SK-N-SH (cell line): ENCODE measurements at places on chromosomes 6 and 20.

DNA sequence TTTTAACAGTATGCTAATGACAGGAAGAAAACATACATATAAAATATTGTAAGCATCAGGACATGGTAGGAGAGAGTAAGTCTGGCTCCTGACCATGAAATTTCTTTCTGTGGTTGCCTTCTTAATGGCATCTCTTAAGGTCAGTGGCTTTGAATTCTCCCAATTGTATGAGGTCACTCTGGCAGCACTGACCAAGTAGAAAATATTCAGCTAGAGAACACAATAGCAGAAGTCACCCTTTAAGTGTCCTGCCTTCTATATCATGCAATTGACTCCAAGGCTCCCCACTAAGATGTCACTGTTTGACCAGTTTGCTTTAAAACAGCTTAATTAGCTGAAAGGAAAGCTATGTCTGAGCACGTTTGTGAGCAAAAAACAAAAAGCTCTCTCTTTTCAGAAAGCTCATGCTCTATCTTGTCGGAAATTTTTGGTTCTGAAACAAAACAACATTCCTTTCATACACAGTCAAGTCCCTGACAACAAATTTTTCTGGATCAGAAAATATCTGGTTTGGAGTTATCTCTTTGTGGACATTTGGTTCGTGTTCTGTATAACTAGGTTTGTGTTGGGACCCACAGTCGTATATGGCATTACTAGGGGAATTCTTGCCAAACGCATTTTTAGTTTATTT is 120.9 kb upstream of the IFNGR1 start:
- DNase-seq, result no peak

DNA sequence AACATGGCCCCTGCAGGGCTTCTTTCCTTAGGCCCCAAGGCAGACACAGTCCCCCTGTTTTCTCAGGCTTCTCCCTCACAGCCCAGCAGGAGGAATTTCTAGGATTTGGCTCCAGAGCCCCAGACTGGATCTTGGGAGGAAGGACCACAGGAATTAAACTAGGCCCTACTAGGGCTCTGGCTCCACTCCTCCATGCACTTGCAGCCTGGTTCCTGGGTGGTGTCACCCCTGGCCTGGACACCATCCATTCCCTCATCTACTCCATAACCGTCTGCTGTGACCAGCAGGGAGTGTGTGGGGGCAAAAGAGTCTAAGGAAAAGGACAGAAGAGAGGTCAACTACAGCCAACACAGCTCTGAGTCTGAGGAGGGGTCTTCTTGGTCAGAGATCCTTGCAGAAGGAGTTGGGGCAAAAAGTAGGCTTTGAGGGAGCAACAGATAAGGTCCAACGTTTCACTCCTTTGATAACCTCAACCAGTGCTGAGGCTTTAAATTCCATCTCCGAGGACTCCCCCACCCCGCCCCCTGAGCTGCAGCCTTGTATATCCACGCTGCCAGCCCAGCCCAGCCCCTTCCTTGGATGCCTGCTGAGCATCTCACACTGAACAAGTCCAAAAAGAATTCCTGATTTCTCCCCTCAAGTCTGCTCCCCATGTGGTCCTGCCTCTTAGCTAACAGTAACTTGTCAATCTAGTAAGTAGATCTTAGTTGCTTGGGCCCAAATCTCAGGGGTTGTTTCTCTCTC is 27.9 kb upstream of the SPDEF start:
- no peak for DNase-seq

DNA sequence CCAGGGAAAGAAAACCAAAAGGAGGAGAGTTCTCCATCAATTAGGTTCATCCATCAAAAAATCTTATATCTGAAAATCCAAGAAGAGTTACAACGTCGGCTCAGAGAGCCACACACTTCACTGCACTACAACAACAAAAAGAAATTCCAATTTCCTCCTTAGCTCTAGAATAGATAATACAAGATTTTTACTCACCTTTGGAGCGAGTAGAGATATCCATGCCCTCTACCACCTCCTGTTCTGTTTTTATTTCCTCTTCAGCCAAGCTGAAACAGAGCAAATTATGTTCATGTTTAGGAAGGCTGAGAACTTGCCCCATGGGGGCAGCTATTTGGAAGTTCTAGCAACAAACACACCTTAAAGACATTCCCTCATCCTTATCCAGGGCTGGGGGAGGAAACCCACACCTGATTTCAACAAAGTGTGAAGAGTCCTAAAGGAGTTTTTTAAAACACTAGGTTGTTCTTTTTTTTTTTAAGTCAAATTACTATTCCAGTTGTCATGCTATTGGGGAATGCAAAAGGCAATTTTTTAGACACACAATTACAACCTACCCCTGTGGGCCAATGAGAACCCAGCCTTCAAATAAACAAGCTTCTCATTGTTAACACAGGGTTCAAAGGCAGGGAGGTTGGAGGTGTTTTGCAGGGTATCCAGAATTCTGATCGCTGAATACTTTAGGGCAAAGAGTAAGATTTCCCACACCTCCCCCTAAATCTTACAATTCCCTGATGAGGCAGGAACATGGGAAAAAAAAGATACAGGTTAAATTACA is 8.7 kb downstream of the ZMYND8 start:
- no peak for DNase-seq

- no peak for DNase-seq
These were observed 400.9 kb downstream of the TAF4 start for GRCh38 chr20:61664556-61665320.

DNA sequence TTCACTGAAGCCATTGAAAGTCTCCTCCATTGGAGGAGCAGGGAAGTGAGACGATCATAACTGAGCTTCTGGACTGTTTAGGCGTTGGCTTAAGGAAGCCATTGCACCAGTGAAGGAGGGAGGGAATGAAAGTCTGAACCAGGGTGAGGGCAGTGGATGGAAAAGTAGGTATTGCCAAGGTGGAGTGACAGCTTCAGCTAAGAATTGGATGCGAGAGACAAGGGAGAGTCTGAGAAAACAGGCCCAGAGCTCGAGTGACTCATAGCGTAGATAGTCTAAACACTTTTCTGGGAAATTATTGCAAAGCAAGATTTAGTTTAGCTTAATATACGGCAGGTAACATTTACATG is 4.5 kb downstream of the DSP start:
- no peak for DNase-seq
